Kidney tubule cell (primary cell): ENCODE measurements at places on chromosomes 12 and 14.

DNA sequence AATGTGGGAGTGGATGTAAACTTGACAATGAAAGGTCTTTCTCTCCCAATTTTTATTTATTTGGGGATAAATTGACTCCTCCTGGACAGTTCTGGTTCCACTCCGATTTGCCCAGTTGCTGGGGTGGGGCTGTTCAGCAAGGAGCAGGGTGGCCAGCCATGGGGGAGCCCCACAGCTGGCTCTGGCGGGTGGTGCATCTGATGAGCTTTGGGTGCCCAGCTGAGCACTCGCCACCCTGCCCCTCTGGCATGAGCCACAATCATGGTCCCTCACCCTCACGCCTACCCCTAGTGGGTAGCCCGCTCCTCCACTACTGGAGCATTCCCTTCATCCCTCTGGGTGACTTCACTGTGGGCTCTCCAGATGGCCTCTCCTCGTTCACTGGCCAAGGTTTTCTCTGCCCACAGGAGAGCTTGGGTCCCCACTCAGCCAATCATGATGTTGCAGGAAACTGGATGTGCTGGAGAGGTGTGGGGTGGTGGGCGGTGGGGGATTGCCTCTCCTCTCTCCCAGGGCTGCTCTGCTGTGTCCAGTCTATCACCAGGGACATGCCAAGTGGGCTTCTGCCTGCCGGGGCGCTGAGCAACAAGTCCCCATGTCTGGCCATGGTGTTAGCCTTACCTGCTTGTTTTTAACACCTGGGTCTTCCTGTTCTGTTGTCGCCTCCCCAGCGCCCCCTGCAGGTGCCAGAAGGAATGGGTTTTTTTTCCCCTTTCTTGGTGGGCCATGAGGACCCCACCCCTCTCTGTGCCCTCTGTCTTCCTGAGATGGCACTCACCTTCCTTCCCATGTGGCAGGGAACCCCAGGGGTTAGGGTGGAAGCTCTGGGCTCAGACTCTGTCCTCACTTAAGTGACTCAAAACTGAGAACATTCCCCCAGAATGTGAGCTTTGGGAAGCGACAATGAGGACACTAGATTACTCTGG is 3.4 kb downstream of the CYP46A1 start:
- peak; percentile 25 for DNase-seq

DNA sequence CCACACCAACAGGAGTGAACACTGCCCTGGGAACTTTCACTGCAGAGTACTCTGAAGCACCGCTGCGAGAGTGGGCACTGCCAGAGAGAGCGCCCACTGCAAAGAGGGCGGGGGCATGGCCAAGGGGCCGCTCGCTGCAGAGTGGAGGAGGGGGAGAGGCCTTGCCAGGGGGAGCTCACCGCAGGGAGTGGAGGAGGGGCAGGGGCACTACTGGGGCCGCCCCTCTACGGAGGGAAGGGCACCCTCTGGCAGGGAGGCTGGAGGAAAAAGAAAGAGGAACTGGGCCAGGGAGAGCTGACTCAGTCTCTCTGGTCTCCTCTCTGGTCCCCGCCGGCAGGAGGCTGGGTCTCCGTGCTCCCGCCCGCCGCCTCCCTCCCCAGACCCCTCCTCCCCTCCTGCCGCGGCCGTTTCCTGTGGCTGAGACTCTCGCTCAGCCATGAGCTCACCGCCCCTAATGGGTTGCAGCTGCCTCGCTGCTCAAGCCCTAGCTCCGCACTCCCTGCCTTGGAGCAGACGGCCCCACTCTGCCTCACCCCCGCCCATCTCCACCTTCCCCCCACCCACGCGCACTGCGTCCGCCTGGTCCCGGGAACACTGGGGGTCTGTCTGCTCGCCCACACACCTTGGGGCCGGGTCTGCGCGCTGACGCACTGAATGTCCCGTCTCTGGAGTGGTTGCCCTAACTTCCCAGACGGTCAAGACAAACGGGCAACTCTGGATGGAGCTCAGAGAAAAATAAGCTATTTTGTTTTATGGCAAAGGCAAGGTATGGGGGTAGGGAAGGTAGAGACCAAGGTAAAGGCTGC is 1.3 kb downstream of the ARHGEF40 start:
- DNase-seq: peak; percentile 95

GRCh38 chr12:124053851-124054250 is 80.8 kb downstream of the ZNF664 start:
- peak; percentile 73 for DNase-seq

- no peak for DNase-seq
Measured at GRCh38 chr12:101581190-101581589, 13.6 kb upstream of the MYBPC1 start.

- no peak for DNase-seq
Measured at GRCh38 chr12:6782119-6782518, 7.2 kb upstream of the CD4 start.
